Kasumi-1 (cell line): ENCODE measurements at places on chromosomes 1 and 21.

DNA sequence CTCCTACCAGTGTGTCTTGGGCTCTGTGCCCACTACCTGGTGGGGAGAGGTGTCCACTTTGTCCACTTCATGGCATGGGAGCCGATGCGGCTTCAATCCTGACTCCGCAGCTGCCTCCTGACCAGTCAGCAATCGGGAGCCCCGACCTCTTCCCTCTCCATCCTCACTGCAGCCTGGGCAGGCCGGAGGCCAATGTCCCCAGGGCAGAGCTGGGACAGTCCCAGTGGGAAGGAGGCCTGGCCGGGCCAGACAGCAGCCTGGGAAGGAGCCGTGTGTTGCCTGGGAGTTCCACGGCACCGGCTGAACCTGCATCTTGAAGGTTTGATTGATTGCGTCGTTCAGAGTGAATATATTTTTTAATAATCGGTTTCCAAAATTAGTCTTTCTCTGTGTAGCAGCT, 330.9 kb upstream of the VAMP3 start:
- DNase-seq, result no peak

DNA sequence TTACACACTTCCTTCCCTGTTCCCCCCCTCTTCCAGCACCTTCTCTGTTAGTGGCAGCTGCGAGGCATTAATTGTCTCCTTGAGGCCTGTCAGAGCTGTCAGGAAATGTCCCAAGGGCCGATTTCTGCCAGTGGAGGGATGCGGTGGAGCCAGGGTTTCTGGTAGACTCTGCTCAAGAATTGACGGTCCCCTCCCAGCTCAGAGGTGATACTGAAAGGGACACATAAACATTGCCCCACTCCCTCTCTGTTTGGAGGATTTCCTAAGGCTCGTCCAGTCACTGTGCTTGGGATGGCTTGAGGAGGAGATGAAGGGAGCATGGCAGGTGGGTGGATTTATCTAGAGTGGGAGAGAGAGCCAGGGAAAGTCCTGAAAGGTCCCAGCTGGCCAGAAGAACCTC, 61.4 kb upstream of the CD34 start:
- no peak for DNase-seq

GRCh38 chr1:15577691-15578090, 7.2 kb downstream of the AGMAT start:
- no peak for DNase-seq

GRCh38 chr1:40853885-40854170, 8.3 kb downstream of the CITED4 start:
- no peak for DNase-seq

GRCh38 chr1:65564493-65564892, 144.0 kb downstream of the LEPR start:
- DNase-seq, result no peak

DNA sequence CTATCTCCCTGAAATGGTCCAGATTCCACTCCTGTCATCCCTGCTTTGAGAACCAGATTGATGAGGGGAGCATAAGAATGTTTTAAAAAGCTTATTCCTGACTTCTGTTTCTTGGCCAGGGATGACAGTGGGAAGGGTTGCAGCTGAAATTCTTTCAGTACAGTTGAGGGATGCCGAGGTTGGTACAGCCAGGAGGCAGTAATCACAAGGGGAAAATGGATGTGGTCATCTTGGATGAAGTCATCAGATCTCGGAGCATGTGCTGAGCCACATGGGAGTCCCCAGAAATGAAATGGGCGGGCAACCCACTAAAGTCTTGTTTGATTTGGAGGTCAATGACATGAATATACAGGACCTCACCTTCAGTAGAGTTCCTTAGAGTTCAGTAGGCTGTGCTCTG, 18.7 kb upstream of the PLA2G2E start:
- no peak for DNase-seq

DNA sequence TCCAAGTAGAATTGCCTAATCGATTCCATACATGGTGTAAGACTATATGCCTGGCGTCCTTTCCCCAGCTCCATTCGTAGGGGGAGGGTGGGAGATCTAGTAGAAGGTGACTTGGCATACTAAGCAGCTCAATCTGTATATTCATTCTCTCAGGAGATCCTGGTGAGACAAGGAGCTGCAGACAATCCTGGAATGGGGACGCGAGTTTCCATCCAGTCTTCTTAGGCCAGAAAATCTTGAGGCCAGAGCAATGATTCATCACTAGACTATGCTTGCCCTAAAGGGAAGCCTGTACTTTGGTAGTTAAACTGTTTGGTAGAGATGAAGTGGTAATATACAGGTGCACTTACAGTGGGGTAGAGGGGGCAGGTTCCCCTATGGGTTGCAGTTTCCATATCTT, 468.7 kb downstream of the ADGRL2 start:
- no peak for DNase-seq

DNA sequence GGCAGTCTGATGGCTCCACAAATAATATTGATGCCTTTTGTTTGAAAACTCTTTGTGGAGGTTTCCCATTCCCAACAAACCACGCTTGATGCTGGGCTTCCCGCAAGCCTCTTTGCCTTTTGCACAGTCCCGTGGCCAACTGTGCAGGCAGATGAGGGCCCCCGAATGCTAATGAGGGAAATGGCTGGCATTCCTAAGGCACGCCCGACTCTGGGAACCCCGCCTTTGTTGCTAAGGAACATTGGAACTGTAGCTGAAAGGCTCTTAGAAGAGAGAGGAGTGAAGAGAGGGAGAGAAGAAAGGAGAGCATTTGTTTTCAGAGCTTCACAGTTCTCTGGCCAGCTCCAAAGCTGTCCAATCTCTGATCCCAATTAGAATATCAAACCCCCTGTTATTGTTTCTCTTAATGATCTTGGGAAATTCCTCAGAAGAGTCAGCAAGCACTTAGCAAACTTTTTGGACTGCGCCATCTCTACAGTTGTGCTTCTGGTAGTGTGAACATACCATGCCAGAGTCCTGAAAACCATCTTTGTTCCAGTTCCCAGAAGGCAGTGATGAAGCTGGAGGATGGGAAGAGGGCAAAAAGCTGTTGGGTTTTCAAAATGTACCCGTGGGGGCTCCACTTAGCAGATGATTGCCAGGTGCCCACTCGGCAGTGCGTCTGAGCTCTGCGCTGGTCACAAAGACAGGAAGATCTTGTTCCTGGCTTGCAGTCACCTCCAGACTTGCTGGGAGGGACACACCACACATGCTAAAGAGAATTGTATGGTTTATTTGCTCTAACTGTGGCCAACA, 60.1 kb upstream of the CYP2J2 start:
- no peak for DNase-seq
